ENCODE measurements at places on chromosomes 12 and 14.

- DNase-seq = no peak
Measured at GRCh38 chr14:102523569-102524450, 14.2 kb upstream of the ANKRD9 start.

DNA sequence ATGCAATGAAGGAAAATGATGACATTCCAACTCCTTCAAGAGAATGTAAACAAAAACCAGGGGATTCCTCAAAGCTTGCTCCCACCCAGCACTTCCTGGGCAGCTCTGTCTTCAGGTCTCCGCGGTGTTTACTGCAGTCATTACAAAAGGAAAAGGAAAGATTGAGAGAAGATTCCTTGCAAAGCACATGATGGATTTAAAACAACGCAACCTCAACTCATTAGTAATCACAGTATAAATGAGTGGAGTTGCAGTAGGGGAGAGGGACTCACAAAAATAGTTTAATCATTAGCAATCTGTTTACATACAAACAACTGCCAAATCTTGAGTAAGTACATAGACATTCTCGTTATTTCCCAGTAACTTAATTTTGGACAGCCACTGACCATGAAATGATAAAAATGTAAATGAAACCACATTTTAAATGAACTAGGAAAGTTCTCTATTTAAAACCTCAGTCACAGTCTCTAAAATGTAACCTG, 49.7 kb upstream of the OVCH1 start:
- no peak for DNase-seq

DNA sequence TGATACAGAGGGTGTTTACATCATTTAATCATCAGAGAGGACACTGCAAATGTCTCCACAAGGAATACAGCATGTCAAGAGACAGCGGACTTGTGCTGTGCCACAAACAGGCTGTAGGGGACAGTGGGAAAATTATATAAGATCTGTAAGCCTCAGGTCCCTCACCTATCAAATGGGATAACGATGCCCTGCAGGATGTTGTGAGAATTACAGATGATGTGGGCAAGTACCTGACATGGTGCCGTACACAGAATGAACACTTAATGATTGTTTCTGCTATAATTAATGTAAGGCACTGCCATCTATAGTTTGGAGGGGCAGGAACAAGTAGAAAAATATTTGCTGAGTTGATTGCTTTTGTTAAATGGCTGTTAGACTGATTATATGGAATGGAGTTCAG, 81.9 kb upstream of the GTF2A1 start:
- no peak for DNase-seq

DNA sequence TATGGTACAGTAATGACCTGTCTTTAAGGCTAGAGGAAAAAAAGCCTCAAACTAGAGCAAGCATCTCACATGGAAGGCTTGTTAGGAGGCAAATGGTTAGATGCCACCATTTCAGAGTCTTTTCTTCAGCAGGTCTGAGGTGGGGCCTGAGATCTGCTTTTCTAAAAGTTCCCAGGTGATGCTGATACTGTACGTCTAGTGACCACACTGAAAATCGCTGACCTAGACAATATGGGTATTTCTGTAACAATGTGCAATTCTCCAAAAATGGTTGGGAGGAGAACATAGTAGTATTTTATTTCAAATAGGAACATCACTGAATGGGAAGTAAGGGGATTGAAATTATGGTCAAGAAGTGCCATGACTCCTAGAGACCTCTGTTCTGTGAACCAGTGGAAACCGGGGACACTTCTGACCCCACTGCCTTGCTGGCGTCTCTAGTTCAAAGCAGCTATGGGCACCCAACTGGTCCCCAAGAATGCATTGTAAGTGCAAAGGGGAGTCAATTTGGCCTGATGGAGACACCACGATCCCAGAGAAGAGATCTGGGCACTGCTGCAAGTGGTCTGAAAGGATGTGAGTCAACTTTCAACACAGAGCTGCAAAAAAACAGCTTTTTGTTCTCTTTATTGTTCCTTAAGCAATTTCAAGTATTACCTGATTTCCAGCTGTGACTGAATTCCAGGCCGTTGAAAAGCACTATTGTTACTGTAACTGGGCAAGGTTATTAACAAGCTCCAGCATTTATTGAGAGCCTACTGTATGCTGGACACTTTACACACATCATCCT, 54.4 kb upstream of the PLEKHG7 start:
- DNase-seq = no peak

DNA sequence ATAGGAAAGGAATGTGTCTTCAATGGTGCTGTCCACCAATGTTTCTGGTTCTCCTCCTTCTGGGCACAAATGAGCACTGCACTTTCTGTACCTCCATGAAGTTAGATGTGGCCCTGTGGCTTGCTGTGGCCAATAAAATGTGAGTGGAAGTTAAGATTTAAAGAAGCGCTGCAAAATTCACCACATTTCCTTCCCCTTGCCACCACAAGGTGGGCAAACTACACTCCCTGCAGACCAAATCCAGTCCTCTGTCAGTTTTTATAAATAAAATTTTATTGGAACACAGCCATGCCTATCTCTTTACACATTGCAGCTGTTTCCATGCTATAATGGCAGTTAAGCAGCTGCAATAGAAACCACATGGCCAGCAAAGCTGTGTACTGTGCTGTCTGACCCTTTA, 141.4 kb upstream of the TMPO start:
- no peak for DNase-seq

- DNase-seq = no peak
Measured at GRCh38 chr14:61494018-61494417, 172.6 kb downstream of the PRKCH start.

GRCh38 chr12:2432856-2433255, 361.9 kb upstream of the FKBP4 start:
- DNase-seq = no peak

GRCh38 chr12:79114896-79115295, 250.3 kb downstream of the SYT1 start:
- no peak for DNase-seq

- no peak for DNase-seq
Measured at GRCh38 chr12:67145692-67146091, 123.5 kb upstream of the CAND1 start.

GRCh38 chr12:54341378-54342300, 16.7 kb downstream of the COPZ1 start:
- DNase-seq = no peak

- DNase-seq = no peak
Measured at GRCh38 chr14:104439625-104440024, 139.9 kb upstream of the C14orf180 start.

GRCh38 chr12:5520037-5520436, 88.1 kb downstream of the NTF3 start:
- DNase-seq = no peak

DNA sequence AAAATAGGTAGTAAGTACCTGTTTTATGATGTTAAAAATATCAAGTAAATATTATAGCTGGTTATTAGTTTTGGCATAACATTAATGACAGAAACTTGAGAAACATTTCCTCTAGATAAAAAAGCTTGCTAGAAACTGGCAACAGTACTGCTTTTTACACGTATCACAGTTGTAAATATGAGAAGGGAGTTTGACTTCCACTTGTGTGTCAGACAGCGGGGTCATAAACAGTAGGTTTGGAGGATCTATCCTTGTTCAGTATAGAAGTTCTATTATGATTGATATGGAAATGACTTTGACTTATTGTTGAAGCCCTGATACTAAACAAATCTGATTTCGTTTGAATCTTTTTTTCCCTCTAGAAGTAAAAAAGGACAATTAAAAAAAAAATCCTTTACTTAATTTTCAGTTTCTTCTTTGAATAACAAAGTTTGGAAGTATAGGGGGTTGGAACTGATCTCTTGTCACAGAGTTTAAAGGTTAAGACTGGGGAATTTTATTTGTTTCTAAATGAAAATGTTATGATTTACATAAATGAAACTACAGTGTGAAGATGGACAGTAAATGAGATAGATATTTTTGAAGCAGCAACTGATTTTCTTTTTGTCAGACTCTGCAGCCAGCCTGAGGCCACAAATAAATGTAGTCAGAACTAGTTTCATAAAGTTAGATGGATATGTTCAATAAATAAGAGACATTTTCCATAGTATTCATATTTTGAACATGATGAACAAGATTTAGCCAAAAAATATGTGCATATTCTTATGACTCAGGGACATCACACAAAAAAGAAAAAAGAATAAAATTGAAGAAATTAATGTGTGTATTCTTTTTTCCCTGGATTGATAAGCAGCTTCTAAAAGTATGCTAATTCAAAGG, 50.1 kb downstream of the WNK1 start:
- DNase-seq = no peak

- DNase-seq = no peak
Measured at GRCh38 chr12:9763025-9763424, 2.3 kb upstream of the CD69 start.

DNA sequence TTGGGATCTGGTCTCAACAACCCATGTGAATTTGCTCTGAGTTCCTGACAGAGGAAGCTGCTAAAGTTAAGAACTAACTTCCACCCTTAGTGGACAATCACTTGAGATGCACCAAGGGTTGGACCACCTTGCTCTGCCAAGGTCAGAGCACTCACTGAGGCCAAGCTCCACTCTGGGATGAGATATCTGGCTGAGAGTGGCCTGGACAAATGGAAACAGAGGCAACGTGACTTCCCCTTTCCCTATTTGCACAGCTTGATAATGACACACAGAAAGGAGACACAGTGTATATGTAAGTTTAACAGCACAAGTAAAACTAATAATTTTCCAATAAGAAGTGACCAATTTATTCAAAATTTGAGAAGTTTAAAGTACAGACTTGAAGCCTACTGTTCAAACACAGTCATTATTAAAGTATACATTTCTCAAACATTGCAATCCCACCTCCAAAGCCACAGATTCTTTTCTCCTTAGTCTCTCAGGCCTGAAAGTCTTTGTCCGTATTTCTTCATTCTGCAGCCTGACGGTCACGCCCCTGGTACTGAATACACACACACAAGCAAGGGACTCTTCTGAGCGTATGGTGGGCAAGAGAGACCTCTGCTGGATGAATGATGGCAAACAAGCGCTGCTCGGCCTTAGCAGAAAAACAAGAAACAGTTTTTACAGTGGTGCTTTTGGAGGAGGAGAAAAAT, 28.6 kb downstream of the TMEM30B start:
- peak; percentile 45 for DNase-seq

DNA sequence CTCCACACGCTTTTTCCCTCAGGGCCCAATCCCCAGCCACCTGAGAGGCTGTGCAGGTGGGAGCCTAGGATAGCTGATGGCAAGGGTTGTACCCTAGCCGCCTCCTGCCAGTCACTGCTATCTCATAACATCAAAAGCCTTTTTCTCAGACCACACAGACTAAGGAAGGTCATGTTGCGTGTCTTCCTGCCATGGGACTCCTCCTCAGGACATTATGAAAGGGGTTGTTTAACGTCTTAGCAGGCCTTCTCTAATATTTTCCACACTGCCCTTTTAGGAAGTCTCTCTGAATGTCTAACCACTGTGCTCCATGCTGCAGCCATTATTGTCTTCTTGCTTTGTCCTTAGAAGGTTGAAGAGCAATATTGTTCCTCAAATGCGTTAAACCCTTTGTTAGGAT, 7.6 kb upstream of the SMUG1 start:
- no peak for DNase-seq

All from effector CD4-positive, alpha-beta T cell (primary cell).